ENCODE measurements at places on chromosomes 7 and 10. TPM values are rescaled to one million over a fixed set of nuclear protein-coding genes. Genes with fewer than 3 reads are reported as not detected.

DNA sequence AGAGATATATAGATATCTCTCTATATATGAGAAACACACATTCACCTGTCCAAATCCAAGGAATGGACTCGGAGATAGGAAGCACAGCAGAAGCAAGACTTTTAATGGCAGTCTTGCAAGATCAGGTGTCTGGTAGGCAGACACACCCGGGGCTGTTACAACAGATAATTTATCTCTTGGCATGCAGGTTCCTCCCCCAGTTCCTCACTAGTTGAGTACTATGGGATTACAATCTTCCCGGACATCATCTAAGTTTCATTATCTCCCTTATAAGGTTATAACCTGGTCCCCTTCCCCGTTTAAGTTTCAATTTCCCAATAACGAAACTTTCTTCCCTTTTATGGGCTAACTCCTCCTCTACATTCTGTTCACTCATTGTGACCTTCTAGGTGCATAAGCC is 399.3 kb downstream of the PPP1R3A start:
- no peak overlapping the region for H3K4me3 ChIP-seq
- DNase-seq: no peak
- no peaks in the 10 kb centered on the region for H3K36me3 ChIP-seq
- H3K4me1 ChIP-seq: no peaks in the 10 kb centered on the region

GRID2IP gene
- total RNA-seq: not detected

DNA sequence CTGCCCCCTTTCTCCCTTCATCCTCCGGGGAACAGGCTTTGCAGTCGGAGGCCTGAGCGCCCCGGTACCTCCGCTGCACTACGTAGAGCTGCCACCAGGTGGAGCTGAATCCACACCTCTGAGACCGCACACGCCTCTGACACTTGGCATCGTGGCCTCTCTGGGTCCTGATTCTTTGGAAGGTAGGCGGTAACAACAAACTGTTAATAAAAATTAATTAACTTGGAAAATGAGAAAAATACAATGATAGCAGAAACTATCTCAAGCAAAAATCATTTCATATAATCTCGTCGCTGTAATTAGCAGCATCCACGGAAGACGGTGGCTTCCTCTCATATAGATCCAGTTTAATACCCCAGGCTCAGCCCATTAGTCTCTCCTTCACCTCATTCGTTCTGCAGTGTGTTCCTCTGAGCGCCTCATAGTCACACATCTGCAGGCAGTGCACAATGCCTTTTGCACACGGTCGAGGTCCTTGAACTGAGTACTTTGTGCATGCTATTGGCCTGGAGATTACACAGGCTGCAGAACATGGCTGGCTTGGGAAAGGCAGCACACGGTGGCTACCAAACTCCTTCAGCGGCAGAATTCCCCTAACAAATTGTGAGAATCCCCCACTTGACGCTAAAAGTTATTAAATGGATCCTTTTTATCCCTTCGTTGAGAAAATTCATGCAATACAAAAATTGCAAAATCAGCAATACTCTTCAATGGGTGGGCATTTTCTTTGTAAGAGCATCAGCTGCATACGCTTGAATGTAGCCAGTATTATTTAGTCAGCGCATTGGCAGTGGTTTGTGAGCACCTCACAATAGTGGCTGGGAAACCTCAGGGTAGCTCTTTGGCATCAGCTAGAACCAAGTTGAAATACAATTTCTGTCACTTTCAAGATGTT is 18.7 kb downstream of the OR9A2 start:
- H3K4me3 ChIP-seq: no peak overlapping the region
- H3K27me3 ChIP-seq: no peaks in the 10 kb centered on the region
- H3K27ac ChIP-seq: no peak overlapping the region
- no peaks in the 10 kb centered on the region for H3K4me1 ChIP-seq
- DNase-seq: peak; percentile 84

AKR1C4 gene
- total RNA-seq: not detected

DNA sequence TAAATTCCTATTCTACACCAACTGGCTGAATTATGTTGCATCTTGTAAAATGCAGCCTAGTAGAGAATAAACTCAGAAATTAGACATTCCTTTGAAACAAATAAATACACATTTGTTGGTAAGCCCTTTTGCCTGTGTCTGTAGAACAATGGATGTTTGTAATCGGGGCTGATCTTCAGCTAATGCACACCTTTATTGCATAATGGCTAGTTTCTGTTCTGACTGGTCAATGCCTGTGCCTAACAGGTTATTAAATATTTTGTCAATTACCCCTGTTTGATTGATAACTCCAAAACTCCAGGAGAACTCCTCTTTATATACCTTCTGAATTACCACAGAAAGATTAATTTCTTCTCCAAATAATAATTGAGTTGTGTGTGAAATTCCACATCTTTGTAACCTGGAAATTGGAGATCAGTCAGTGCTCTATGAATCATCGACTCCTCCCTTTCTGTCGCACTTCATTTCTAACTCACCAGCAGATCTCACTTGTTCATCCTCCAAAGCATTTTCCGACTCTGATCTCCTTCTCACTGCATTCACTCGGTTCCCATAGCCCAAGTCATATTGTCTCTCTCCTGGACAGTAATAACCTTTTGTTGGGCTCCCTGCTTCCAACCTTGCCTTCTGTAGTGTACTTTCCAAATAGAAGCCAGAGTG is 196.0 kb upstream of the FZD1 start:
- H3K4me1 ChIP-seq: peaks cover 10% of the 10 kb centered on the region
- H3K4me3 ChIP-seq: no peak overlapping the region
- H3K27ac ChIP-seq: no peak overlapping the region

WDR86 gene
- total RNA-seq: 33.0 TPM

GRCh38 chr7:45028920-45029344 is 28.9 kb downstream of the CCM2 start:
- no peaks in the 10 kb centered on the region for H3K36me3 ChIP-seq
- H3K27me3 ChIP-seq: no peaks in the 10 kb centered on the region
- H3K4me1 ChIP-seq: peaks cover 21% of the 10 kb centered on the region
- no peak for DNase-seq

DNA sequence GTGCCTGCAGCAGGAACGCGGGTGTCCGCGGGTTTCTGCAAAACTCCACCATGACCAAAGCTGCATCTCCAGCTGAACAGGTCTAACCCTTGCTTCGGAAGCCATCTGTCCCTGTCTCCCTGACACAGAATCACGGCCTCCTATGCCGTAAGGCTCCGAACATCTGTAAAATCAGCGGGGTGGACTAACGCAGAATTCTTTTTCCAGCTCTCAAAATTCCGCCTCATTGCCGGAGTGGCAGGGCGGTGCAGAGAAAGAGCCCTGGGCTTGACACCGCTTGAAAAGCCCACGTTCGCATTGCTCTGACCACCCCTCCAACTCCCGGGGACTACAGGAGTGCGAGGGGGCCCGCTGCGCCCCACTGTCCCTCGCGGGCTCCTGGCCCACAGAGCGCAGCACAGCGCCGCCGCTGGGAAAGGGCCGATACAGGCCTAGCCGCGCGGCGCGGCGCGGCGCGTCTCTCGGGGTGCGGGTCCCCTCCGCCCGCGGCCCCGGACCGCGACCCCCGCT is 409 bp downstream of the DNMBP start:
- H3K4me3 ChIP-seq: peak overlapping the region; percentile 89
- H3K27ac ChIP-seq: no peak overlapping the region
- H3K4me1 ChIP-seq: peaks cover 15% of the 10 kb centered on the region
- peaks cover 12% of the 10 kb centered on the region for H3K27me3 ChIP-seq
- no peak for DNase-seq

GFRA1 gene
- 14.0 TPM for total RNA-seq

DNA sequence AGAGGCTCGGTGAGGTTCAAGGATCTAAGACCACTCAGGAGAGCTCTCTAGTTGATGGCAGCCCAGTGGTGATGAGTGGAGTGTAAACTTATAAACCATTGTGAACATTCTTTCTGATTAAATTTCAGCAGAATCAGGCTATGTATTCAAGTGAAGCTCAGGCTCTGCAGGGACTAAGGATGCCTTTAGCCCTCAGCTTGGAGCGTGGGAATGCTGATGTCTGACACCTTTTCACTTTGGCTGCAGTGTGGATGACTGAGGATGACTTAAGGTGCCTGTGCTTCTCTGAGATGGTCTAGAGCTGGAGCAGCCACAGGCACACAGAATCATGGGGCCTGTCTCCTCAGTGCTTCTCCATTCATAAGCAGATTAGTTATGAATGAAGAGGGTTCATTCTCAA is 150.4 kb downstream of the SORCS3 start:
- no peaks in the 10 kb centered on the region for H3K27me3 ChIP-seq
- no peaks in the 10 kb centered on the region for H3K36me3 ChIP-seq
- no peak overlapping the region for H3K27ac ChIP-seq
- DNase-seq: no peak
- no peak overlapping the region for H3K4me3 ChIP-seq

DNA sequence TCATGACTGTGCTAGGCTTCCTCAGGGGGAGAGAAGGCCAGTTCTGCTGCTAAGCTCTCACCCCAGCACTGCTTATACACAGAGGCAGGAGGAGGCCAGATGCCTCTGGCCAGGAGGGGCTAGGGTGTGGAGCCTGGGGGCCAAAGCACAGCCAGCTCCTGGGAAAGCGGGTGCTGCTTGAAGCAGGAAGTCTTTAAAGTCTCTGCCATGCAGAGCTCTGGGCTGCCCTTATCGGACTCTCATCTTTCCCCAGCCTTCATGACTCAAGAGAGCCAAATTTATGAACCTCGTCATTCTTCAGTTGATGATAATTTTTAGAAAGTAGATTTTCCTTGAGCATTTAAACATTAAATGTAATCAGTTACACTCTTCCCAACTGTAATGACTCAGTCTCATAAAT is 11.2 kb upstream of the TSPAN14 start:
- H3K27me3 ChIP-seq: no peaks in the 10 kb centered on the region

HYAL4 gene
- not detected for total RNA-seq

CALHM3 gene
- total RNA-seq: not detected

- DNase-seq: no peak
- no peak overlapping the region for H3K27ac ChIP-seq
- no peak overlapping the region for H3K4me3 ChIP-seq
- H3K36me3 ChIP-seq: no peaks in the 10 kb centered on the region
- no peaks in the 10 kb centered on the region for H3K4me1 ChIP-seq
Observed at GRCh38 chr10:33465747-33466146, 131.3 kb upstream of the NRP1 start.

DNA sequence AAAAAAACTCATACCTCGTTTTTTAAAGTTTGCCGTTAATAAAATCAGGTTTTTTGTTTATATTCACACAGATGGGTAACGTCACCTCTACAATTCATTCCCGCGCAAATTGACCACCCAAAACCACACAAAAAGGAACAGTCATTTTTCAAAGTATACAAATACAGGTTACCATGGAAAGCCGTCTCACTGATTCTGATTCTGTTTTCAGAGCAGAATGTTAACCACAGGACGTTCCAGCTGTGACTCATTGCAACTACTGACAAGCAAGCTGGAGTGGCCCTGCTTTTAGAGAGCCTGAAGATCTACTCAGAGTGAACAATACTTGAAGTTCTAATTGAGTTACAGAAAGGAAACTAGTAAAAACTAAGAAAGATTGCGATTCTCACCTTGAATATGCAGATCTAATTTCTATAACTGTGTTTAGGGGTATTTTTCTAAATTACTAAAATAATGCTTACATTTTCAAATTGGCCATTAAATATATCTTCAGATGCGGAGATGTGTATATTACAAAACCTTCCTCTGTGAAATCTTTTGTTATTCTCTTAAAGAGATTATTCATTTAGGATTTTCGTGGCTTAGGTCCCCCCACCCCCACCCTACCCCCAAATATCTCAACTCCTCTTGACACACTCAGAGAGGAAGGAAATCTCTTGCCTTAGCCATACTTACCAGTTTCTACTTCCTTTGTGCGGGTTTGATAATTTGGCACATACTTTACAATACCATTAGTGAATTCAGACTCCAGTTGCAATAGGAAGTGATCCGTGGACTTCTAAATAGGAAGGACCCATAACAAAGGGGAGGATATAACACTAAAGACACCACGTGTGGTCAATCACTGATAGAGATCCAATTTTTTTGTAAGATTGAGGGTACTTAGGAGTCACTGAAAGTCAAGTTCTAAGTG is 106.0 kb downstream of the CUBN start:
- H3K4me3 ChIP-seq: no peak overlapping the region
- H3K27ac ChIP-seq: peak overlapping the region; percentile 60
- peak; percentile 54 for DNase-seq
- H3K27me3 ChIP-seq: no peaks in the 10 kb centered on the region

DNA sequence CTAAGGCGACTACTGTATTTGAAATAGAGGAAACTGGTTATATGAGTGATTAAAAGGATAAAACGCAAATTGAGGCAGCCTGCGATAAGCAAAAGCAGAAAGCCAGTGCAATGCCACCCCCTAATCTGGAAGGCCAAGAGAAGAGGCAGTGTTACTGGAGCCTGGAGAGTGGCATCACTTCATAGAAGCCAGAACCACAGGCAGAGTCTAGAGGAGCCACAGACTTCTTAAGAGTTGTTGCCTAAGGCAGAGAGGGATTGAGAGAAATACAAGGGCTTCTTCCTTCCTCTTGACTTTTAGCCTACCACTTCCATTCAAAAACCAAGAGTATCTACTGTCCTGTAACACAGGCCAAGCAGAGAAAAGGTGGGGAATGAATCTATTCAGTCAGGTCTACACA is 94.9 kb upstream of the SKAP2 start:
- no peak overlapping the region for H3K4me3 ChIP-seq
- no peaks in the 10 kb centered on the region for H3K4me1 ChIP-seq
- H3K27ac ChIP-seq: no peak overlapping the region
- H3K36me3 ChIP-seq: no peaks in the 10 kb centered on the region

NUTM2A gene
- 0.69 TPM for total RNA-seq

FBXL13 gene
- 8.2 TPM for total RNA-seq

- no peak for DNase-seq
- no peak overlapping the region for H3K4me3 ChIP-seq
- no peaks in the 10 kb centered on the region for H3K27me3 ChIP-seq
- H3K36me3 ChIP-seq: no peaks in the 10 kb centered on the region
Observed at GRCh38 chr10:98404571-98405359, 10.2 kb downstream of the PYROXD2 start.
